Panc1 (cell line): ENCODE measurements at places on chromosomes 4 and X. TPM values are rescaled to one million over a fixed set of nuclear protein-coding genes. Genes with fewer than 3 reads are reported as not detected.

Gene SLC9B1
- total RNA-seq = 0.41 TPM

Gene MAGEA9B
- total RNA-seq = not detected

Gene BLTP1
- 24.5 TPM for total RNA-seq

Gene TLR10
- total RNA-seq = 0.05 TPM

Gene PAGE2
- total RNA-seq = not detected

Gene GLA
- total RNA-seq = 115 TPM

Gene PGAM4
- total RNA-seq = not detected

Gene CXCL10
- not detected for total RNA-seq

Gene MAGEA12
- not detected for total RNA-seq

Gene RASL11B
- total RNA-seq = 0.21 TPM

- DNase-seq = no peak
Measured at GRCh38 chr4:95129031-95129430, 371.3 kb downstream of the BMPR1B start.

- no peak for DNase-seq
Measured at GRCh38 chr4:76909711-76910110, 11.8 kb upstream of the SOWAHB start.

DNA sequence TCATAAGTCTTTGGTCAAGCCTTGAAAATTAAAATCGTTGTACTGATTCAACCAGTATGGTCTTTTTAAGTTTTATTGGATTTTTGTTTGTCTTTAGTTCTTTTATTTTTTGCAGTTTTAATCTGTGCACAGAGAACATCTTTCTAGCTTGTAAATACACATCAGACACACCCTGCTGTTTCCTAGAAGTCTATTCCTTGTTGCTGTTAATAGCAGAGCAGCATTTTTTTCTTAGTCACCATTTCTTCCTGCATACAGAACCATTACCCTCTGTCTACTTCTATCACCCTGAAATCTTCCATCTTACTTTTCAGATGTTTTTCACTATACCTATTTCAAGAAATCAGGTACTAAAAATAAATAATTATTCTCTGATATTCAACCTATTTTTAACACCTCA lies 375.4 kb downstream of the GRID2 start:
- no peak for DNase-seq

GRCh38 chr4:146260521-146260920 lies 46.2 kb downstream of the REELD1 start:
- no peak for DNase-seq

GRCh38 chr4:74133786-74134499 lies 24.0 kb upstream of the MTHFD2L start:
- peak; percentile 61 for DNase-seq

GRCh38 chrX:21305799-21306336 lies 68.3 kb upstream of the CNKSR2 start:
- DNase-seq = no peak

DNA sequence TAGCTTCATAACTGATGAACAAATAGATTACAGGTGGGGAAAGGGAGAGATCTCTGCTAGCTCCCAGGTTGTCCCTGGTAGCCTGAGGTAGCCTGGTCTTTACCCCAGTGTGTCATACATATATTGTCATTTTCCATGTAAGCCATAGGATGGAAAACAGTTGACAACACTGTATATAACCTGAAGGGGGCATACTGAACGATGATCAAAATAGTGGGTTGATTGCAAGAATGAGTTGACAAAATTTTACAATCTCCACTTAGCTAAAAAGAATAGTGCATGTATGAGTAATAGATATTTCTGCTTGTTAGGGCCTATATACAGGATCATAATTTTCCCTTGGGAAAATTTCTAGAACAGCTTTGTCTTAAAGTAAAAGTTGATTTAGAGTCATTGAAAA lies 304.1 kb upstream of the HAND2 start:
- no peak for DNase-seq

DNA sequence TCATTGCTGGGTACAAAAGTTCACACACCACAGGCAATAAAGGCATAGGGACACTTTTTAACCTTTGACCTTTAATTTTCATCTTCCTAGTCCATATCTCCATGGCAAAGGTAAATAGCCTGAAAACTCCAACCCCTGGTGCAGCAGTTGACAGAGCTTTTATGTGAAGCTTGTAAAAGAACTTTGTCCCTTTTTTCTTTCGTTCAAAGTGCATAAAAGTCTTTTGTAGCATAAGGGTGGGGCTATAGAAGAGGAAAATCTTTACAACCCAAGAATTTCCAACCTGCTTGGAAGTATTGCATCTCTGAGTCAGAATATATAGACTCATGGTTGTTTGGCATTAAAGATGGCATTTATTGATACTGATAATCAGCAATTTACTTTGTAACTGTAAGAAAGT lies 20.4 kb downstream of the POF1B start:
- DNase-seq = no peak

DNA sequence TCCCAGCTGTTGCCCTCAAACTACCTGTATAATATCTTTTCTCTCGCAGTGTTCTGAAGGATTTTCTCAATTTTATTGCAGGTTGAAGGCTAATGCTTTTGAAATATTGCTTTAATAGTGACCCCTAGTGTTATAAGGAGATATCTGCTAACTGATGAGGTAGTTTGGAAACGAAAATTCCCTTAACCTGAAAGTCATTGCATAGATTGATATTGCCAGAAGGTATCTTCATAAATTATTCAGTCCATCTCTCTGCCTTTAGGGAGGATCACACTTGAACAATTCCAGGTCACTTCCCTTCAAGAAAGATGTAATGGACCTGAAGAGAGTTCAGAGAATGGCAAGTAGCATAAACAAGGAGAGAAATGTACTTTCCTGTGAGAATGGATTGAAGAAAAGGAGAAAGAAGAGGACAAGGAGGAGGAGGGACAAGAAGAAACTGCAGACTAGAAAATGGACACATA lies 44.1 kb downstream of the TIGD4 start:
- DNase-seq = no peak

DNA sequence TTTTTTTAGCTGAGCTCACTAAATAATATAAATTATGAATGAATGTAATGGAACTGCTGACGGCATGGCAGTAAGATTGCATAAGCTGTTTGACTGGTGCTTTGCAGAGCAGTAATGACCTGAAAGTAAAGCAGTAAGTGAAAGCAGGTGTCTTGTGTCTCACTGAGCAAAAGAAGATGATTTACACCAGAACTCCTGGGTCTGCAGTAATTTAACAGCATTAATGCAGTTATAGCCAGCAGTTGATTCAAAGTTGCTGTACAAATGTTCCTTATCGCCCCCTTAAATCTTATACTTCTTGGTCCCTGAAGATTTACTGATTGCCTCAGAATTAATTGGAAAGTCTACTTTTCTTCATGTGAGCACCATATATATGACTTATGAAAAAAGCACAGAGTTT lies 187.7 kb downstream of the DCTD start:
- DNase-seq = no peak

GRCh38 chrX:69759921-69760625 lies 144.2 kb downstream of the EDA start:
- DNase-seq = no peak

- no peak for DNase-seq
Measured at GRCh38 chr4:137610960-137611359, 78.7 kb upstream of the PCDH18 start.

DNA sequence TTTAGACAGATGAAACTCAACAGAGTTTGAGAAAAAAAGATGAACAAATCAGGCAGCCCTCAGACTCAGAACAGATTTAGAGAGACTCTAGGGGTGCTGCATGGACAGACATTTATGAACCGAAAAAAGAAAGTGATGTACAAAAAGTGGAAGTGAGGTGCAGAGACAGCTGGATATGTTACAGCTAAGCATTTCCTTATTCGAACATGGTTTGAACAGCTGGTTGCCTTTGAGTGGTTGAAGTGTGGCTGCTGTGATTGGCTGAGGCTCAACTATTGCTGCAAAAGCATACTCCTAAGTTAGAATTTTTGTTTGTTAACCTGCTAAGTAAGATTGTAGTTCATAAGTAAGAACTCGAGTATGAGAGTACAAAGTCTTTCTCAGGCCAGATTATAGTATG lies 331.5 kb upstream of the PABPC4L start:
- no peak for DNase-seq

GRCh38 chrX:74349387-74349786 lies 45.4 kb downstream of the ZCCHC13 start:
- no peak for DNase-seq

DNA sequence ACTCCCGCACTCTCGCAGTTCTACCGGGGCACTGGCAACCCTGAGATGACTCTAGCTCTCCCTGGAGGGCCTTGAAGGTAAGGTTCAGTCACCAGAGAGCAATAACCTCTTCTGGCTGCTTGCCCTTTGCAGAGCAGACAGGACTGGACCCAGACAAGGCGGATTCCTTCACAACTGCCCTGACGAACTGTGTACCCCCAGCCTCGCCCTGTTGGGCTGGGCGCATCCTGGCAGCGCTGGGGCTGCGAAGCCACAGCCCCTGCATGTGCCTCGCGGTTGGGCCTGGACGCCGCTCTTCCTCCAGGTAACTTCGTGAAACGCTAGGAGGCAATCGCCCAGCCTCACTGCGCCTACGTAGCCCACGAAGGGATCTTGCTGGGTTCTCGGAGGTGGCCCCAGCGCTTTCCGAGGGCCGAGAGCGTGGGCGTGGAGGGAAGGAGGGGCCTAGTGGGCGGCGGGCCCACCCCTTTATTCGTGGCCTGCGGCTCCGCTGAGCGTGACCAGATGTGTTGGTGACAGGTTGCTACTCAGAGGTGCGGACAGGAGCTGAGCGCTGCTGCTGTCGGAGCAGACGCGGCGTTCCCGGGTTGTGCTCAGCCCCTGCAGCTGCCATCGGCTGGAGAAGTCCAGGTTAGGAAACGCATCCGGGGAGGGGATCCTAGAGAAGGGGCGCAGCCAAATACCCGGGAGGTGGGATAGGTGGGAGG lies 1.9 kb upstream of the MAMLD1 start:
- DNase-seq = no peak

DNA sequence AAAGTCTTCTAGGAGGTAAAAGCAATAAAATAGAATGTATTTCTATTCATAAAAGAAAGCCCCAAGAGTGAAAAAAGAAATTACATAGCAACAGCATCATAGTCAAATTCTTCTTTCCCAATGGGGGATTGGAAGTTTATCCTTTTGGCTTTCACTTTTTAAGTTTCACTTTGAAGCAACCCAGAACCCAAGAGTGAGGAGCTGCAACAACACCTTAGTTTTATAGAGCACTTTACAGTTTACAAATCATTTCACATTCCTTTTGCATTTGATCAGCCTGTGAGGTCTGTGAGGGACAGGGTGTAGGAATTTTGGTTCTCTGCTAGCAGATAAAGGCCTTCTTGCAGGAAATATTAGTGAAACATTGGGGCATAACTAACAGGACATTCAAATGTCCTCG lies 112.0 kb upstream of the NDP start:
- no peak for DNase-seq

DNA sequence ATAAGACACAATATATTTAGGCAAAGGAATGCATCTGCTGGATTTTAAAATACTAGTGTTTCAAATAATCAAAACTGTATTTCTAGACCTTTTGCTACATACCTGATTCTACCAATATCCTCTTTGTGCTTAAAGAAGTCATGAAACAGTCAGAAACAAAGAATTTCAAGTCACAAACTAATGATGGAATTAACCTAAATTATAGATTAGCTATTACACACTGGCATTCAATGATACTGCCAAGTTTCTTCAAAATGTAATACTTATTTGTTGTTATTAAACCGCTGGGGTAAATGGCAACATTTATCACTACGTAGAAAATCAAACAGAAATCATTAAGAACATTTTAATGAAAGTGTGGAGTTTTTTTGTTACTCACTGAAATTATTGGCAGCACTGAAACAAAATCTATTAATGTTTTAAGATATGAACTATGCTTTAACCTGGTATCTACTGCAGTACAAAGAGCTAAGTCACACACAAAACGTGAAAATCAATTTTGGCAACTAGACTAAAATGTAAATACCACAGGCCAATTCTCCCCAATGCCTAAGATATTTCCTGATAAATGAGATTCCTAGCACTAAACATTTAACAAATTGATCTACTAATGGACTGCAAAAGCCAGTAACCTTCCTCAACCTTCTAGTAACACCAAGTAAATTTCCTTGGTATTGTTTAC lies 19.4 kb downstream of the PDGFC start:
- no peak for DNase-seq

DNA sequence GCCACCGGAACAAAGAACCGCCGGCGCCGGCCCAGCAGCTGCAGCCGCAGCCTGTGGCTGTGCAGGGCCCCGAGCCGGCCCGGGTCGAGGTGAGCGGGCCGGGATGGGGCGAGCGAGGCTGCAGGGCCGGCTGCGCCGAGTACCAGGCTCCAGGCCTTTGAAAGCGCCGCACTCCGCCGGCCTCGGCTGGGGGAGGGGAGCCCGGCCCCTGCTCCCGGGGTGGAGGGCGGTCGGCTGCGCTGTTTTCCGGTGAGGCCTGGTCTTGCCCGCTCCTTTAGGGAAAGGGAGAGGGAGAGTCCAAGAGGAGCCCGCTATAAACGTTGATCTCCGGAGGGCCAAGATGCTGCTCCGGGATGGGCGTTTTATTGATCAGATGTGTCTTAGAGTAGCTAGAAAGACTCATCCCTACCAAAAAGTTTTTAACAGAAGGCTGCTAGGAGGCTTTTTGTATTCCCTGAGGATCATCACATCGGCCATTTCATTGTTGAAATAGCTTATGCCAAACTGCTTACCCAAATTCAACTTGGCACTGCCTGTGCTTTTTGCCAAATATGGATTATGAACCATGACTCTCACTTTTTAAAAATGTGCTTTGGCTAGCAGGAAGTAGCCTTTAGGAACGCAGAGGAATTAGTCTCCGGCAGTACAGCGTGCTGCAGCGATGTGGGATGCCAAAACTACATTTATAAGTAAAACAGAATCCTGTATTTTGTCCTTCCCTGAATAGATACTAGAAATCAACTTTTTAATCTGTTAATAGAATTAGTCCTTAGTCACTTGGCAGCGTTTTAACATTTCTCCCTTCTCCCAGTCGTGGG lies 760 bp downstream of the TMEM165 start:
- DNase-seq = no peak

DNA sequence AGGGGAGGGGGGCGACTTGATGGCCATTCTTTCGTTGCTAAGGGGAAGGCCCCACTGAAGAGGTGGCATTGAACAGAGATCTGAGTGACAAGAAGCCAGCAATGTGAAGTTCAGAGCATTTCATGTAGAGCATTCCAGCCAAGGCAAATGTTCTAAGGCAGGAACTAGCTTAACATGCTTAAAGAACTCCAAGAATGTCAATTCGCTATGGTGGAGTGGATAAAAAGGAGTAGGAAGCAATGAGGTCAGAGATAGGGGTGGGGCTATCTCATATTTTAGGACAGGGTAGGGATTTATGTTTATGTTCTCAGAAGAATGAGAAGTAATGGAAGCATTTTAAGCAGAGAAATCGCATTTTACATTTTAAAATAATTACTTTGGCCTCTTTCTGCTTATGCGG lies 130.9 kb downstream of the TTC29 start:
- no peak for DNase-seq

DNA sequence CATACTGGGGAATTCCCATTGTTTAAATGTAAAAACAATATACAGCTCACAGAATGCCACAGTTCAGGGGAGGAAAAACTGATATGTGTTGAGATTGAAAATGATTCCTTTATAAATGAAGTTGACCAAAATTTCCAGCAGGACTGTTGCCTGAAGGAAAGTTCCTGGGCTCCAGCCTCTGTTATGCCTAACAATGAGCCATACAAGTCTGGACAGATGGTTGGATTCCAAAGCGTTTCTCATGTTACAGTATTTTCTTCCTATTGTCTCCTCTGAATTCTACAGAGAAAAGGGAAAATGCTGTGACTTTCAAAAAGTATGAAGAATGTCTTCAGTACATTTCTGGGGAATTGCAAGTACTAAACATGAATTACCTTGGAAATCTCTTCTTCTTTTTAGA lies 73.3 kb downstream of the ALPK1 start:
- DNase-seq = no peak

GRCh38 chr4:6002492-6002833 lies 15.8 kb downstream of the C4orf50 start:
- no peak for DNase-seq

- no peak for DNase-seq
Measured at GRCh38 chr4:140300271-140300970, 73.0 kb upstream of the SCOC start.
